Peyer's patch (tissue), 4 donors: ENCODE measurements at places on chromosomes 4 and X. TPM values are rescaled to one million over a fixed set of nuclear protein-coding genes. Genes with fewer than 3 reads are reported as not detected.

Gene UXT
- 40.5 TPM for total RNA-seq

Gene MAGED4B
- total RNA-seq, result 3.6 TPM

Gene GPC3
- 1.1 TPM for total RNA-seq

Gene PPP1R2C
- not detected for total RNA-seq

Gene SSX4
- total RNA-seq, result not detected

Gene RCHY1
- 15.9 TPM for total RNA-seq

Gene GPRIN3
- 13.1 TPM for total RNA-seq

Gene OPN1MW
- total RNA-seq, result not detected

Gene ETDB
- total RNA-seq, result not detected

GRCh38 chr4:104500442-104500841 lies 5.7 kb upstream of the CXXC4 start:
- DNase-seq, result no peak

- no peak for DNase-seq
Observed at GRCh38 chr4:38570647-38571276, 93.2 kb upstream of the KLF3 start.

DNA sequence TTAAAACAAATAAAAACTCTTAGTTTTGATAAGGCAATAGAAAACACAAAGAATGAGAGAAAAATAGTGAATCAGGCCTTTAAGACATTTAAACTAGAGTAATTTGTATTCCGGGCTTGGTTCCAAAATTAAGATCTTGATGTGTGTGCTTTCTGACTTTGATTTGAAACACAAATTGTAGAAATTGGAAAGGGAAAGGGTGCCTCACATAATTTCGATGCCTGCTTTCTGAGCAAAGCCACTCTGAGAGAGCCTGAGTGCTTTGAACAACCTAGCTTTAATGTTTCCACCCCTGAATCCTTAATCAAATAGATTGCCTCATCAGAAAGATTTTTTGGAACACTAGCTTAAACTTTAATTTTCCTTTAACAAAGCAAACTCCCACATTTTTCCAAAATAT lies 666.8 kb downstream of the PCDH18 start:
- DNase-seq, result no peak

DNA sequence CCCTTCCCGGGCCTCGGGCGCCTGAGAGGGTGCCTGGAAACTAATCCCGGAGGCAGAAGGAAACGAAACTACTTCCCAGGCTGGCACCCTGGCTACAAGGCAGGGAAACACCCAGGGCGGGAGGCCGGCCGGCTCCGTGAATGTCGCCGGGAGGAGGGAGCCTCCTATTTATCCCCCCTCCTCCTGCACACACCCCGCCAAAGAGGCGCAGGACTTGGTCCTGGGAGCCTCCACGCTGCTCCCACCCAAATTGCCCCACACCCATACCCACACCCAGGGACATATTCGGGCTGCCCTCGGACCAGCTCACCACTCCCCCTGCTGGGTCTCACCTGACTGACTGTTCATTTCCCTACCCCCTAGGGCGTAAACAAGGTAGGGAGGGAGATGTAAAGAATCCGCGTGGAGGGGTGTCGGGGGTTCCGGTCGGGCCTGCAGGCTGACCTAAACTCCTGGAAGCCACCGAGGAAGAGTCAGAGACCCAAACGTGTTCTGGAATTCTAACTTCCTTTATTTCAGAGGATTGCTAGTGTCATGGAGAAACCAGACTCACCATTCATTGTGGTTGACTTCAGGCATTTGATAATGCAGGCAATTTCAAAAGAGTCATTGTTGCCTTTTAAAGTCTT lies at the start of gene BTC:
BTC (minus strand) TSS at position 142 of the 629 bp plus-strand sequence. CDS start 198 bp downstream, outside the sequence.
- DNase-seq, result peak; percentile 71

DNA sequence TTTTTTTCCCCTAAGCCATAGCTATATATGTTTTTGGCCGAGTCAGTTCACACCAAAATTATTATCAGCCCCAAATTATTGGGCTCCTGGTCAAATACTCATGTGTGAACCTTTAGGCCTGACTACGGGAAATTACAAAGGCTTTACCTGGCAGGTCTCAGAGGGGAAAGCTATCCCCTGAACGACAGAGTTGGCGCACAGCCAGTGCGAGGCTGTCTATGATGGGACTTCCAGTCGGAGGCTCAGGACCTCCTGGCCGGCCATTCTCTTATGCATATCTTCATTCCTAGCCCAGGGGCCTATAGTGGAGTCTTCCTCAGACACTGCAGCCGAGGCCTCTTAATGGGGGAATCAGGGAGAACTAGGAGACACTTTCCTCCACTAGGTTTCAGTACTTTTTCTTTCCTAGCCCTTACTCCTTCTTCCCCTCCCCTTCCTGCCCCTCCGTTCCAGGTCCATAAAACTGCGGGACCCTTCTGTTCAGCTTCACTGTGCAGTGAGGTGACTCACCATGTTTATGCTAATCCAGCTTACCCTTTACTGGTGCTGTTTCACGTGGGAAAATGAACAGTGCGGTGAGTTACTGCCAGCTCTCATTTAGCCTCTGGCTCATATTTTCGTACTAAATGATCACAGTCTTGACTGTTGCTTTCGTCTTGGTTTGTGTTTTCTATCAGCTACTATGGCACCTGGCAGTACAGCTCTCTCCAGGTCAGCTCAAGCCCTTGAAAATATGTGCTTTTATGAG lies 533.9 kb downstream of the FSTL5 start:
- DNase-seq, result no peak

DNA sequence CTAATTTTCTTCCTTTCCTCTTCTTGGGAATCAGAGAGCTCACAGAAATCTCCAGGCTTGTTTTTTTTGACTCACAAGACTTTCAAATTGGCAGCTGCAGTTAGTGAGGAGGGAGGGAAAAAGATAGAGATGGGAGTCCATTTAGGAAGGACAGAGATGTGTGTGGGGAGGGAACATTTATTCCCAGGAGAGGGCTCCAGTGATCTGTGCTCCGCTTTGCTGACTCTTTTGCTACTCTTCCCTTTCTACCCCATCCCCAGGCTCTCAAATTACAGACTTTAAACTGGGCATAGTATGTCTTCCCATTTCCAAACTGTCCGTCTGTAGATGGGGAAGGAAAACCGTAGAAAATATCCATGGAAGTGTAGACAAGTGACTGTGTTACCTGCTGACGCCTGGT lies 39.1 kb upstream of the UCP1 start:
- no peak for DNase-seq

GRCh38 chr4:165152527-165152926 lies 39.9 kb upstream of the TMEM192 start:
- no peak for DNase-seq

GRCh38 chr4:118927974-118928373 lies 39.3 kb downstream of the SYNPO2 start:
- no peak for DNase-seq

DNA sequence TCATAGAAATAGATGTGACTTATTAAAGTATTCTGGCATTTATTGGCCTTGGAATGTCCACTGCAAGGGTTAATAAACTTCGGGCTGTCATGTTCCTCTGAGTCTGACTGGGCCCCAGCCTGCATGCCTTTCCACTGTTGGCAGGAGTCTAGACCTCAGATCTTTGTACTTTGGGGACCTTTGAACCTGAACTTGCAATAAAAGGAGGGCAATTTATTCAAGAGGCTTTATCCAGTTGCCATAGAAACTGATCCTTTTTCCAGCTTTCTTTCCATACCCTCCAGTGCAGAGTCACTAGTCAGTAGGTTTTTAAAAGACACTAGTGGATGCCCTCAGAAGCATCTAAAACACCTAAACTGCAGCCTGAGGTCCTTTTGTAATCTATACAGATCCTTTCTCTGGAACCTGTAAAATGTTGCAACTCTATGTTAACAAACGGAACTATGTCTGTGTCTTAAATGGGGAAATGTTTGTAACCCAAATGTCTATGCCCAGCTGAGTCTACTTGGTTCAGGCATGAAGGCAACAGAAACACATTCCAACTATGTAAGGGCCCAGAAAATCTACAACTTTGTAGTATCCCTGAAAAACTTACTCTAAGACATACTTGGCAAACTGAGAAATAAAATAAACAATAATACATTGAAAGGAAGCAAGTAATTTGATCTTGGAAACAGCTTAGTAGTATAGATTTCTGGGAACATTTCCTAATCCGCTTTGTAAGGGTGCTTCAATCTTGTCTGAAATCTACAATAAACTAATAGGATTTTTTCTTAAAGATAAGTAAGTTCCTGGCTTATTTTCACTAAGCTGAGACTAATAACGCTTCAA lies 41.5 kb downstream of the SOWAHB start:
- DNase-seq, result no peak

DNA sequence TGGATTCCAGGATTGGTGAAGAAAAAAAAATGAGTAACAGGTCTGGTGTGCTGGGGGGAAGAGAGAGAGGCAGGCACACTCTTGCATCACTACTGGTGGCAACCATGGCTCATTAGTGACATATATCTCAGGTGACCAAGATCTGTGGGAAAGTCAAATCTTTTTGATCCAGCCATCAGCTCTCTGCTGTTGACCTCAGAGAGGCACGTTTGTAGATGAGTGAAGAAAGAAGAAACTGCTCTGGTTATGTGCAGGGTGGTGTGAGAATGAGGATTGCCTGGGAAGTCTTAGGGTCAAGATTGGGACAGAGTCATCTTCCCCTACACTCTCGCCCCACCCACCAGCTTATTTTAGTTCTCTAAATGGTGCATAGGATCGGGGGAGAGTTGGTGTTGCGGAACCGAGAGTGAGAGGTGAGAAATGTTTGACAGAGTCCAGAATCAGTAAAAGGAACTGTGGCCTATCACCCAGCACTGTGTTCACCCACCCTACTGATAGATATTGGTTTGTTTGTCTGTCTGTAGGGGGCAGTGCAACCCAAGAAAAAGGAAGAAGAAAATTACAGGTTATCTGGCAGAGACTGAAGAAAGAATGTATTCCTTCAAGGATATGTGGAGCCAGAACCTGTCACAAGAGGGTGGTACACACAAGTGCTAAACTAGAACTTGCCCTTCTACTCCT lies 21.9 kb downstream of the ARMCX6 start:
- no peak for DNase-seq

- DNase-seq, result no peak
Observed at GRCh38 chrX:152865232-152865920, 32.5 kb upstream of the ZNF185 start.
